HS-5 (cell line): ENCODE measurements at places on chromosomes 12 and 14.
A peak's percentile ranks its signal among the peaks of the same experiment; 100 is the strongest.

GRCh38 chr14:26738571-26738970, 140.7 kb upstream of the NOVA1 start:
- DNase-seq, result no peak

DNA sequence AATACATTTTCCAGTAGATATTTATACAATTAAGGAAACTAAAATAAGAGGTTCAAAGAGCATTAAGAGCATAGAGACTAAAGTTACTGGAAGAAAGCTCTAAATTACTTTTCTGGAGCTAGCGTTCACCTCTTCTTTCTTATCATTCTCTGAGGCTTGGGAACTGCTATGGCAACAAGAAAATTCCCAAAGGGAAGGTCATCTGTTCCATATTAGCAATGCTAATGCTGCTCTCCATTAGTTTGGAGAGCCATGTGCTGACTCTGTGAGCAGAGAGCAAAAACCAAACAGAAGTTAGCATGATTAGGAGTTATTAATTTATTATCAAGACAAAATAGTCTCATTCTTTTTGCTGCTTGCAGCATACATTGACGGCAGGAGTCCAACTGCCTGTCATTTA, 143.1 kb upstream of the SLC16A7 start:
- DNase-seq, result no peak

DNA sequence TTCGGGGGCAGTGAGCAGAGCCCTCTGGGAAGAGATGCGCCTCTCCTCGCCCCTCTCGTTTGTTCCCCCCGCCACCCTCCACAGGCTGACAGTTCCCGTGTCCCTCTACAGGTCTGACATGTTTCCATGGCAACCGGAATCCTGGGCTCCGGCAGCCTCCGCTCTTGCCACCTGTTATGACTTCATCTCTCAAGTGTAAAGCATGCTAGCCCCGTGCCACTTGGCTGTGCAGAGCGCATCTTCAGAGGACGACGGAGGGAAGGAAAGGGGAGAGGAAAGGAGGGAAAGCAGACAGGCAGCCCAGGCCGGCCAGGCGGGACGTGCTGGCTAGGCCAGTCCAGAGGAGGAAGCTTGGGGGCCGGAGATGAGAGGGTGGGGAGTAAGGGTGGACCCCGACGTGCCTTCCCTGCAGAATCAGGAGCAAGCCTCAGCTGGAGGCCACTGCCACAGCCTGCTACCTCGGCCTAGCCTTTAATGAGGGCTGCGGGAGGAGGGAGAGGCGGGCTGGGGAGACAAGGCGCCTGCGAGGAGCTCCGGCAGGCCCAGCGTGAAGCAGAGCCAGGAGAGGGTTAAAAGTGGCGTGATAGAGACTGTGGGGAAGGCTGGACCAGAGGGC, 214.3 kb downstream of the DPF3 start:
- DNase-seq, result no peak

GRCh38 chr14:97878206-97878605, 1081.0 kb downstream of the VRK1 start:
- DNase-seq, result no peak

DNA sequence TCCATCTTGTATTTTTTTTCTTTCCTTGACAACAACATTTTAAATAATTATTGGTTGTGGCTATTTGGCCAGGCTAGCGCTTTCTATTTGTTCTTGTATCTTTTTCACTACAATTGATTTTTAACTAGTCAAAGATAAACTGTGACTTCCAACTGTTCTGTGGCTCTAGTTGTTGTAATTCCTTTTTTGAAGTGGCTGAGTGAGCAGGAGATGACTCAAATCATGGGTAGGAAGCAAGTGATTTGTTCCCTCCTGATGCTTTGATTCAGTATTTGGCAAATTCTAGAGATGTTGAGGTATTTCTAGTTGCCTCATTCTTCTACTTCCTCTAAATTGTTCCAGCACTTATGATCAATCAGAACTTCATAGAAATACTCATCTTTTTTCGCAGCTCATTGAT, 633.5 kb downstream of the RERGL start:
- peak; percentile 19 for DNase-seq

- DNase-seq, result no peak
These were observed 54.0 kb downstream of the TRAF3 start for GRCh38 chr14:102831163-102831804.

DNA sequence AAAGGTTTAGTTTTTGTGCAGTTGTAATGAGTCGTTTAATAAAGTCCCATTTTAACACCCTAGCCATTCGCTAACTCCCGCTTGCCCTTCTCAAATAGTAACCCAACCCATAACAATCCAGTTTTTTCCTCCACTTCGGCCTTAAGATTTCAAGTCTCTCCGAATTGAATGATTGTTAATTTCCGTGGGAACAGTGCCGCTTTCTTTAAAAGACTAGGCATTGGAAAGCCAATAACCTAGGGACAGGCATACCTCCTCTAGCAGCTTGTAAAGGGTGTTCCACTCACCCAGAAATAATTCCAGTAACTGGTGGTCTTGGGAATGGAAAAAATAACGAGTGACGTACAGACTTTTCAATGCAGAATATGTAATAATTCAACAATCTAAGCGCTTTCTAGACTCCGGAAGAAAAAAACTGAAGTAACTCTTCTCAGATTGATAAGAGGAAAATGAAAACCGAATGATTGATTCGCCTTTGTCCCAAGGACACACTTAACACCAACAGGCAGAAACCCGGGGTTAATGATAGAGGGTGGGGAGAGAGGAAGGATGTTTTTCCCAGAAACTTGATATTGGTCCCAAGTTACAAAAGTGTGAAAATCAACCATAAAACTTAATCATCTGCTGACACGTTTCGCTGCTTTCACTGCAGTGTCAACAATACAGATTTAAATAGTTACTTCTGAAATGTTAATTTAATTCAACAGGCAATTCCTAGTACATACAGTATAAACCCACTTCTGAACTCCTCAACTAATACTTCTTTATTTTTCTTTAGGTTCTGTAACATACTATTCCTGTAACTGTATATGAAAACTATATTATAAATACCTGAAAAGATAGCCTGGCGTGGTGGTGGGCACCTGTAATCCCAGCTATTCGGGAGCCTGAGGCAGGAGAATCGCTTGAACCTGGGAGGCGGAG, 1.0 kb upstream of the SINHCAF start:
- no peak for DNase-seq

DNA sequence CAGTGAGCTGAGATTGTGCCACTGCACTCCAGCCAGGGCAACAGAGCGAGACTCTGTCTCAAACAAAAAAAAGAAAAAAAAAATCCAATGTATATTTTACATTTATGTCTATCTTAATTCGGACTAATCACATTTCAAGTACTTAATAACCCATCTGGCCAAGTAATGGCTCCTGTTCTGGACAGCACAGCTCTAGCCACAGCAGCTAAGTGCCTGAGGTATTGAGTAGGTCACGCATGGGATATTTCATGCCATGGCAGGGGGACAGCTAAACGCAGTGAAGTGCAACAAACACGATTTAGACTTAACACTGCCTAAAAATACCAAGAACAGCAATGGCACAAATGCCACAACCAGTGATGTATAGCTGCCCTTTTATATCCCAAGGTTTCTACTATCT, 8.0 kb downstream of the BAZ1A start:
- no peak for DNase-seq

- DNase-seq, result no peak
These were observed 11.1 kb downstream of the ABCB9 start for GRCh38 chr12:122955156-122955555.

DNA sequence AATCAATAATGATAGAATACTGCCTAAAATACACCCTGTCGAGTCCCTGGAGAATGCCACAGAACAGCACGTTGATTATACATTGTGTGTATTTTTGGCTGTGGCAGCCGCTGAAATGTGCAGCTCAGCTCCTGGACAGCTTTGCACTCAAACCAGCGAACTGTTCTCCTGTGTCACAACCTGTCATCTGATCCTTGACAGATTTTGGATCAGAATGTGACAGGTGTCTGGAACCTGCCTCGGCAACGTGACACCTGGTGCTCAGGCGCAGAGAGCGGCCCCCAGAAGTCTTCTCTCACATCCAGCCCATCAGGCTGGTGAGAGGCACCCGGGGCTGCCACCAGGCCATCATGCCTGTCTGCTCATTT, 19.3 kb downstream of the MVK start:
- no peak for DNase-seq

DNA sequence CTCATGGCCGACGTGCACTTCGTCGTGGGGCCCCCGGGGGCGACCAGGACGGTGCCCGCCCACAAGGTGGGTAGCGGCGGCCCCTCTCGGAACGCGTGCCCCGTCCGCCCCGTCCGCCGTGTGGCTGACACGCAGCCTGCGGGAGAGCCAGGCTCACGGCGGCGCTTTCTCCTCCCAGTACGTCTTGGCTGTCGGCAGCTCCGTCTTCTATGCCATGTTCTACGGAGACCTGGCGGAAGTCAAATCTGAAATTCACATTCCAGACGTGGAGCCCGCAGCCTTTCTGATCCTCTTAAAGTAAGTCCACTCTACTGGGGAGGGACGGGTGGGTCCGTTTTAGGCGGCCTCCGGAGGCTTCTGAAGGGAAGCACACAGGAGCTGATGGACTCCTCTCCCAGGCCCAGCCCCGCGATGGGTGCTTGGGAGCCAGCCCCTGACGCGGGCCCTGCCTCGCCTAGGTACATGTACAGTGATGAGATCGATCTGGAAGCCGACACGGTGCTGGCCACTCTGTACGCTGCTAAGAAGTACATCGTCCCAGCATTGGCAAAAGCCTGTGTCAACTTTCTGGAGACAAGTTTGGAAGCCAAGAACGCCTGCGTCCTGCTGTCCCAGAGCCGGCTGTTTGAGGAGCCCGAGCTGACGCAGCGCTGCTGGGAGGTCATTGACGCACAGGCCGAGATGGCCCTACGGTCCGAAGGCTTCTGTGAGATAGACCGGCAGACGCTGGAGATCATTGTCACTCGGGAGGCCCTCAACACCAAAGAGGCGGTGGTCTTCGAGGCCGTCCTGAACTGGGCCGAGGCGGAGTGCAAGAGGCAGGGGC, 1.1 kb downstream of the BTBD6 start:
- DNase-seq, result no peak

- no peak for DNase-seq
These were observed 18.5 kb upstream of the GPRC5A start for GRCh38 chr12:12872934-12873275.

- no peak for DNase-seq
These were observed 202.7 kb upstream of the PRICKLE1 start for GRCh38 chr12:42792265-42792664.

DNA sequence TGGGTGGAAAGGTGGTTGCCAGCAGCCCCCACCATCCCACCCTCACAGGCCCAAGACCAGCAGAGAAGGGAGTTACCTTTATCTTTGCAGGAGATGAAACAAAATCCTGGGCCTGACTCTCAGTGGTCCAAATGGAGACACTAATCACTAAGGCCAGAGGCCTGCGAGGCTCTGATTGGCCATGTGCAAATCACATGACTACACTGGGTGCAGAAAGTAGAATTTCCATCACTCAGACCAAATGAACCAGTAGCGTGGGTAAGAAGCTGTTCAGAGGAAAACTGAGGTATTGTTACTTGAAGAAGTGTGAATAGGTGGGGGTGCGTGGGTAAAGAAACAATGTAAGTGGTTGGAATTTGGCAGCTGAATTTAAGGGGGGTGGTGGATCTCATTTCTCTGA, 20.2 kb upstream of the PPP1CC start:
- no peak for DNase-seq

DNA sequence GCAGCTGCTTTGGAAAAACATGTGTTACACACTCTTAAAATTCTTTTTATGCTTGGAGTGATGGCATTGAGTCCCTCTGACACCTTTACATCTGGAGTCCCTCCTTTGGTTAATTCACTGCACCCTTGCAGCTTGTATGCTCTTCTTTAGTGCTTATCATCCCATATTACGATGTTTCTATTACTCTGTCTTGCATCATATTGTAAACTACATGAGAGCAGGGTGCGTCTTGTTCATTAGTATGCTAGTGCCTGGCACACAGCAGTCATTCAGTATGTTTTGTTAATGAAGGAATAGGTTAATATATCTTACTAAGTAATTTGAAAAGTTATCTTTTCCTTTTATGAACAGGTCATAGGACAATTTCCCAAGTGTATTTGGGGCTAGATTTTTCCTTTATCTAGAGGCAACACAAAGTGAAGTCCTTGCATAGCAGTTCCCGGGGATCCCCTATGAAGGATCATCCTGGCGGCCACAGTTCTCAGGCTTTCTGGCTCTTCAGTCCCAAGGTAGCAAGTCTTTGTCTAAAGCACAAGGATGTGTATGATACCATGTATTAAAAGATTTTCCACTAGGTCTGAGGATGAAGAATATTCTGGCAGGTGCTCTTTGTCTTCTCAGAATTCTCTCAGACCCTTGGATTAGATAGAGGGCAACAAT, 363.8 kb downstream of the FUT8 start:
- DNase-seq, result no peak

DNA sequence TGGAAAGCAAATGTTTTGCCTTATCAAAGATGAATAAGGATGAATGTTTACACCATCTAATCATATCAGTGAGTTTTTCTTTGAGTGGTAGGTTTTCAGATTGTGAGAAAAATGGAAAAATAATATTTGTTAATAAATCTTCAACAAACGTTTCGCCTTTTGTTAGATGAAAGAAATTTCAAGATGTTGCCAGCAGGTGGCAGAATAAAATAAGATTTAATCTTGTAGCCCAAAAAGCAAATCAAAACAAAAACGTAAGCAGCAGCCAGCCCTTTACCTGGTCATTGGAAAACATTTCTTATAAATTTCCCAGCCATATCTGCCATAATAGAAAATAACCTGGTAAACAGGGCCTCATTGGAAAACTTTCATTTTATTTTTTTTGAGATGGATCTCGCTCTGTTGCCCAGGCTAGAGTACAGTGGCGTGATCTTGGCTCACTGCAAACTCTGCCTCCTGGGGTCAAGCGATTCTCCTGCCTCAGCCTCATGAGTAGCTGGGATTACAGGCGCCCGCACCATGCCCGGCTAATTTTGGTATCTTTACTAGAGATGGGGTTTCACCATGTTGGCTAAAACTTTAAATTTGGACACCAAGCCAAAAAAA, 15.4 kb upstream of the TMEM120B start:
- DNase-seq, result no peak

DNA sequence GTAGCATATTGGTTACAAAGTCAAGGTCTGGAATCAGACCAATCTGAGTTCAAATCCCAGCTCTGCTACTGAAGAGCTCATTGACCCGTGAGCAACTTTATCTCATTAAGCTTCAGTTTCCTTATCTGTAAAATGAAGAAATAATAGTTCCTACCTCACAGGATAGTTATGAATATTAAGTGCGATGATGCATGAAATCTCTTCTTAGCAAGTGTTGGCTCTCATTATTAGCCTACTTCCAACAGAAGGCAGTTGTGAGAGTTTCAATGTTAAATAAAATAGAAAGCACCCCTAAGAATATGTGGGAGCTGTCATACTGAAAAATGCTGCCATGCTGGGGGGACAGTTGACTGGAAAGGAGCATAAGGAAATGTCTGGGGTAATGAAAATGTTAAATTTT, 39.0 kb upstream of the ITPR2 start:
- DNase-seq, result no peak

GRCh38 chr12:104721936-104722335, 236.2 kb downstream of the SLC41A2 start:
- no peak for DNase-seq

GRCh38 chr12:130775953-130776856, 60.1 kb upstream of the RIMBP2 start:
- DNase-seq, result peak; percentile 40
